Right renal cortex interstitium (tissue), 3 donors: ENCODE measurements at places on chromosomes 7 and 10.

GRCh38 chr7:141288626-141289025 is 214.8 kb downstream of the TMEM178B start:
- DNase-seq, result no peak

- DNase-seq, result no peak
These were observed 51.3 kb downstream of the FAM13C start for GRCh38 chr10:59311025-59311424.

GRCh38 chr10:7559386-7559785 is 107.4 kb downstream of the ITIH5 start:
- no peak for DNase-seq

DNA sequence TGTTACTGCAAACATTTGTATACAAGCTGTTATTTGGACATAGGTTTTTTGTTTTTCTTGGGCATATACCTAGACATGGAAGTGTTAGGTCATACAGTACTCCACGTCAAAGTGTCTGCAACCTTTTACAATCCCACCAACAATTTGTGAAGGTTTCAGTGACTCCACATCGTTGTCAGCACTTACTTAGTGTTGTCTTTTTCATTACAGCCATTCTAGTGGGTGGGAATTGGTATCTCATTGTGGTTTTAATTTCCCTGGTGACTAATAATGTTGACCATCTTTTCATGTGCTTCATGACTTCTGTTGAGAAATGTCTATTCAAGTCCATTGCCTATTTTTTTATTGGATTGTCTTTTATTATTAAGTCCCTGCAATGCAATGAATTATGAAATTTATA is 95.0 kb downstream of the UBE3C start:
- no peak for DNase-seq

DNA sequence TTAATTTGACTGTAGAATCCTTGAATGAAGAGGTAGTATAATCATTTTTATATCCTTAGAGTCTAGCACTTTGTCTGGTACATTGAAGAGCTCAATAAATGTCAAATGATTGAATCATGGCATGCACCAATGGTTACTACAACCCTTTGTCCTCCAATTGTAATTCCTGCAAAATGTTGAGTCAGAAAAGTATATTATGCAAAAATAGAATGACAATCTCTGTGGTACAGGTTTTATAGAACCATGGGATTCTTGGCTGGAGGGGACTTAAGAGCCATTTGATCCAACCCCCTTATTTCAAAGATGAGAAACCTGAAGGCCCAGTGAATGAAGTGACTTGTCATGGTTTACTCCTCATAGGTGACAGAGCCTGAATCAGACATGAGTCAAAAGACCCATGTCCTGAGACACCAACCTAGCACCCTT is 30.9 kb upstream of the SMKR1 start:
- no peak for DNase-seq

GRCh38 chr10:31426401-31426800 is 107.4 kb downstream of the ZEB1 start:
- no peak for DNase-seq
